ENCODE measurements at places on chromosomes 13 and 19.

DNA sequence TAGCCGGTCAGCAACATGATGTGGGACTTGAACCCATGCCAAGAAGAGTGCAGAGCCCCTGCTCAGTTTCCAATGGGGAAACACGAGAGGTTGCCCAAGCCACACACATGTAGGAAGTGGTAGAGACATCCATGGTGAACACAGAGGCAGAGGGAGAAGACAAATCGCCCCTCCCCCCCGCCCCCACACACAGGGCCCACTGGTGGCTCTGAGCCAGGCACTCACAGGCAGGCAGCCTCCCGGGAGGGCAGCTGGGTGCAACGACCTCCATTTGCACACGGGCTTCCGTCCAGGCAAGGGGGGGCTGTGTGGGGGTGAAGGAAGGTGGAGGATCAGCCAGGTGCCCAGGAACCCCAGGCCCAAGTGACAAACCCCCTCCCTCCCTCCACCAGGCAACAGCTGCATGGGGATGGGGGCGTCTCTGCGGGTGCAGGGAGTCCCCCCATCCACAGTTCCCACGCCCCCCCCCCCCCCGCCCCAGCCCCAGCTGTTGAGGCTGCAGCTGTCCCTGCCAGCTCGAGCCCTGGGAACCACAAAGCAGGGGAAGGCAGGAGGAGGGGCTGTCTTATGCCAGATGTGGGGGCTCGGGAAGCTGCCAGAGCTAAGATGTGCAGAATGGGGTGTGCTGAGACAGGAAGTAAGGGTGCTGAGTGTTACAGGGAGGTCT lies 3.4 kb downstream of the NOTCH3 start:
- DNase-seq, result no peak

DNA sequence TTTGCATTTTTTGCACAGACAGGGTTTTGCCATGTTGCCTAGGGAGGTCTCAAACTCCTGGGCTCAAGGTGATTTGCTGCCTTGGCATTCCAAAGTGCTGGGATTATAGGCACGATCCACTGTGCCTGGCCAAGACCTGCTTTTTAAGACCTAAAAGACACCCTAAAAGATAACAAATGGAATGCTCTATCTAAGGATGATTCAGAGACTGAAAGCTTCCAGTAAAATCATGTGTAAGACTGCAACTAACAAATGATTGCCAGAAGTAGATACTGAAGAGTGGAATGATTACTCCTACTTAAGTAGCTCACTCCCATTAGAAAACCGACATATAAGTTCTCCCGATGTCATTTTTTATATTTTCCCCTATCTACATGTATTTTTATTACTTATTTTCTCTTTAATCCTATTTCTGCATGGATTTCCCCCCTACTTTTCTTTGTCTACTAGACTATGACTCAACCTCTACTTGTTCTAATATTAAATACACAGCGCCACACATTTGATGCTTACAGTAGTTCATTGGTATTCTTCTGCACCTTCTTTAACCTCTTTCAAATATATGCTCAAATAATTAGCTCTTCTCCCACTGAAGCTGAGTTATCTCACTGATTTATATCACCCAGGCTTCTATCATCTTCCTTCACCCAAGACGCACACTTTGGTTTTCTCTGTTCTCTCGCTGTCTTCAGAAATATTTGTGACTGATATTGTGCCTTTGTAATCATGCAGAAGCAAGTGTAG lies 32.2 kb upstream of the KLF12 start:
- no peak for DNase-seq

GRCh38 chr13:68745502-68745901 lies 1362.1 kb upstream of the ATXN8OS start:
- DNase-seq, result no peak

DNA sequence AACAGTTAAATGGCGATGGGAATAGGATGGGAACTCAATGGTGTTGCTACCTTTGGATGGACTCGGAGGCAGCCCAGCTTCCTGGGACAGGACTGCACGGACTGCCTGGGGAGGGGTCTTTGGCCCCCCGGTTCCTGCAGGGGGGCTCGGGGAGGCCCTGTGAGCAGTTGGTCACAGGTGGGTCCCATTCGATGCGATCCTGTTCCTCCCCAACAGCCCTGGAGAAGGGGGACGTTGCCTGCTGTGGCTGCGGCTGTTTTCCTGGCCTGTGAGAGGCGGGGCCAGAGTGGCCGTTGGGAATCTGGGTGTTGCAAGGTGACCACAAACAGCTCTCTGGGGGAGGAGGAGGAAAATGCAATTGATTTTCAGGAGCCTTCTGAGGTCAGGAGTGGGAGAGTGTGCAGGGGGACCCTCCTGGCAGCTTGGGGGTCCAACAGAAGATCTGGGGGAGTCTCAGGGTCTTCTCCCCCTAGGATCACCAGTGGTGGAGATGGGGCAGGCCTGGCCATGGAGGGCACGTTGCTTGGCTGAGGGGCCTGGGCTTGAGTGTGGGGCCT lies 1.9 kb upstream of the PLPPR3 start:
- DNase-seq, result no peak

- no peak for DNase-seq
Measured at GRCh38 chr19:6066661-6067646, 43.3 kb downstream of the RFX2 start.

GRCh38 chr19:38061294-38061693 lies 154.3 kb downstream of the SIPA1L3 start:
- no peak for DNase-seq

DNA sequence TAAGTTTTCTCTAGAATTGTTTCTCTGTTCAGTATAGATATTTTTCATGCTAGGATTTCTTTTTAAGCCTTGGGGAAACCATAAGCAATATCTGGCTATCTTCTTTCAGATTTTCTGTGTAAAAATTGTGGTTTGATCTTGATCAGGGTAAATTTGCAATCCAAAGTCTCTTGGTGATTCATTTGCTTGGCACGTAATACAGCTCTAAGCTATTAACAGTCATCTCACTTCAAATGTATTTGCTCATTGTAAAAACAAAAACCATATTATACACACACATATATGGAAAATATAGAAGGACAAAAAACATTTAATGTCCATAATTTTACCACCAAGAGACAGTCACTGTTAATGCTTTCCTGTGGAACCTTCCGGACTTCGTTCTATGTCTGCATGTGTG lies 191.0 kb downstream of the SHISA2 start:
- DNase-seq, result no peak

DNA sequence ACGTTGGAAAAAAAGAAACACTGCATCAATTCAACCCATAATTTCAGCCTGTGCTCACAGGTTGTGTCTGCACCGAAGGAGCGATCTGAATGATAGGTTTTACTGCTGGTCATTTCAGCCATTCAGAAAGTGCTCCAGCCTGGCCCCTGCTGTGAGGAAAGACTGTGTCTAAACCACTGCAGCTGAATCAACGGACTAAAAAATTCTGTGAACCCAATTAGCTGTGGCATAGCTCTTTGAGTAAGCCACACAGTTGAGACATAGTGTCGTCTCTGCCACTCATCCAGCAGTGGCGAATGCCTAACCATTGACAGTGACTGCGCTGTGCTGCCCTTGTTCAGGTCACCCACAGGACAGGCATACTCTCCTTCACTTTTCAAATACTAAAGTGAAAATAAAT lies 179.8 kb downstream of the COG6 start:
- DNase-seq, result no peak

- peak; percentile 77 for DNase-seq
Measured at GRCh38 chr13:110324026-110324749, 17.1 kb downstream of the COL4A2 start.

DNA sequence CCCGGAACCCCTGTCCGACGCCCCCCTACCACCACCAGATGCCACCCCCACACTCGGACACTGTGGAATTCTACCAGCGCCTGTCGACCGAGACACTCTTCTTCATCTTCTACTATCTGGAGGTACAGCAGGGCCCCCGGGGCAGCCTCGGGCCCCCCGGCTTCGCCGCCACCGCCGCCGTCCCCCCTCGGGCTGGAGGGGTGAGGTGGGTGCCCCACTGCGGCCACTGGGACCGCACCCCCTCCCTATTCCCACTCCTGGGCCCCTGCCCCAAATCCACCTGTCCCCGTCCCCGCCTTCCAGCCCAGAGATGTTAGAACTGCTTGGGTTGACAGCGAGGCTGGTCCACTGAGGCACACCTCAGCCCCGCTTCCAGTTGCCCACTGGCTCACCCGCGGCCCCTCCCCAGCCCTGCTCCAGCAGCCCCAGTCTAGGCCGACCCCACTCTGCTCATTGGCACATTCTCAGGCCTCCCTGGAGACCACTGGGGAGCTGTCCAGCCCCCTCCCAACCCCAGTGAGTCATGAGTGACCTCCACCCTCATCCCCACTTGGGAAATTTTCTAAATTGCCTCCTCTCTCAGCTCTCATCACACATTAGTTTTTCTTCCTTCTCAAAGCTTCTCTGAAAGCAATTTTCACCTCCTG lies 6.5 kb downstream of the LENG1 start:
- DNase-seq, result no peak

DNA sequence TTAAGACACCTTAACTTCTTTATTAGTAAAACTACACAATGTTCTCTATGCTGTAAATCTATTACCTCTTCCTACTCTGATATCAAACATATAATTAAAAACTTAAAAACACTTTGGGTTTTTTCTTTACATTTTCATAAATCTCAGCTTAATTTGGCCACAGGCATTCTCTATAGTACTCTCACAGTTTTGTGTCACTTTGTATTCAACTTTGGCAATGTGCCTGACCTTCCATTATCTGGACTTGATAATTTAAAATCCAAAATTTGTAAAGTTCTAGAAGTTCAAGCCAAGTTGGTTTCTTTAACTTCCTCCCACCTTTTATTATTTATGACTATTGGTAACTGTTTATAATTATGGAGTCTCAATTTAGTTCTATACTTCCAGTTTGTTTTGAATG lies 46.4 kb downstream of the VWA8 start:
- no peak for DNase-seq

DNA sequence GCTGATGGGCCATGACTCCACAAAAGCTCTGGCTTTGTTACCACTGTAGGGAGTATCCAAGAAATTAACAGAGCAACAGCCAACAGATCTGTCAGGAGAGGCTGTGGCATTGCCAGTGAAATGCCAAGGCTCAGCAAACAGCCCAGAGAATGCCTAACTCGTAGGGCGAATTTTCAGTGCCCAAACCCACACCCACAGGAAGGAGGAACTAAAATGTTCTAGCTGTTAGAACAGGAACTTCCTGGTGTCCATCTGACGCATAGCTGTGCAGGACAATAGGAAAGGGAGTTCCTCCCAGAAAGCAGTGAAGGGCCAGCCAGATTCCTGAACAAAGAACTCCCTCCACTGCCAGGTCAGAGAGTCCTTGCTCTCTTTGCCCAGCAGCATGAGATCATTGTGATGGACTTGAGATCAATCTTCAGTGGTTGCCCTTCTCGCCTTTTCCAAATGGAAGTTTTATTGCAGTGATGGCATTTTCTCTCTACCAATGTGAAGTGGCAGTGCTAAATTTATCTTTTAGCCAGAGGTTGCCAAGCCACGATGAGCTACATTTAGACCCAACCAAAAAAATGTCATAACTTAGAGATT lies 224.2 kb upstream of the STARD13 start:
- DNase-seq, result no peak

- DNase-seq, result no peak
Measured at GRCh38 chr13:71149046-71149445, 718.0 kb downstream of the DACH1 start.

- DNase-seq, result no peak
Measured at GRCh38 chr13:46531953-46532352, 21.0 kb upstream of the LRCH1 start.

- no peak for DNase-seq
Measured at GRCh38 chr13:59270327-59270726, 893.4 kb downstream of the DIAPH3 start.

- no peak for DNase-seq
Measured at GRCh38 chr19:46995492-46995891, 24.1 kb upstream of the NPAS1 start.
